ENCODE measurements at places on chromosomes 7 and 10. TPM values are rescaled to one million over a fixed set of nuclear protein-coding genes. Genes with fewer than 3 reads are reported as not detected.

Gene SLC26A5
- total RNA-seq, result not detected

Gene RTKN2
- total RNA-seq, result 3.7 TPM

Gene PRSS1
- total RNA-seq, result not detected

Gene FAM25C
- not detected for total RNA-seq

Gene CACUL1
- total RNA-seq, result 24.1 TPM

Gene SMNDC1
- total RNA-seq, result 12.8 TPM

Gene FOXI2
- not detected for total RNA-seq

Gene PGAM2
- total RNA-seq, result 1.7 TPM

Gene SH2D4B
- 1.2 TPM for total RNA-seq

Gene SFRP5
- 1.2 TPM for total RNA-seq

Gene AQP1
- total RNA-seq, result 1.5 TPM

Gene ANKRD1
- total RNA-seq, result not detected

Gene CCDC146
- total RNA-seq, result 11.8 TPM

Gene PRF1
- 0.25 TPM for total RNA-seq

Gene GRID2IP
- total RNA-seq, result 0.74 TPM

Gene SLC37A3
- 105 TPM for total RNA-seq

Gene ADAM8
- total RNA-seq, result 0.98 TPM

Gene HTR5A
- total RNA-seq, result 1.2 TPM

Gene CYP2W1
- not detected for total RNA-seq

Gene WAPL
- 50.6 TPM for total RNA-seq

Gene PTPRZ1
- total RNA-seq, result 359 TPM
